NCI-H69 (cell line): ENCODE measurements at places on chromosomes 13 and 19.
A peak's percentile ranks its signal among the peaks of the same experiment; 100 is the strongest.

- peak; percentile 31 for DNase-seq
These were observed 42.5 kb downstream of the RASA3 start for GRCh38 chr13:114089751-114090400.

- DNase-seq, result peak; percentile 94
These were observed 1541.0 kb downstream of the SLITRK5 start for GRCh38 chr13:89212186-89212585.

- peak; percentile 69 for DNase-seq
These were observed 94.5 kb downstream of the LIG4 start for GRCh38 chr13:108120856-108121255.

DNA sequence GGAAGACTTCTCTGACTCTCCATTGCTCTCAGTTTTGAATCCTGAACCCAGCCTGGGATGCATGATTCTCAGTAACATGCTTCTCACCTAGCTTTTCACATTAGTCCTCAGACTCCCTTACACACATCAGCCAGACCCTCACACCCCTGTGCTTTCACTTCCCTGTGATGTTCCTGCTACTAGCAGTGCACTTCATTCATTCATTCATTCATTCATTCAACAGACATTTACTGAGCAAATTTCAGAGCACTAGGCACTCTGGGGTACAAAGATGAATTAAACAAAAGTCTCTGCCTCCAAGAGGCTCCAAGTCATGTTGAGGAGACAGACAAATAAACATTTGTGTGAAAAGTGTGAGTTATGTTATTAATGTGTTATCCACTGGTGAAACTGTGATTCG is 145.2 kb downstream of the RXFP2 start:
- no peak for DNase-seq

- peak; percentile 63 for DNase-seq
These were observed 20.6 kb upstream of the USP29 start for GRCh38 chr19:57099199-57099661.

DNA sequence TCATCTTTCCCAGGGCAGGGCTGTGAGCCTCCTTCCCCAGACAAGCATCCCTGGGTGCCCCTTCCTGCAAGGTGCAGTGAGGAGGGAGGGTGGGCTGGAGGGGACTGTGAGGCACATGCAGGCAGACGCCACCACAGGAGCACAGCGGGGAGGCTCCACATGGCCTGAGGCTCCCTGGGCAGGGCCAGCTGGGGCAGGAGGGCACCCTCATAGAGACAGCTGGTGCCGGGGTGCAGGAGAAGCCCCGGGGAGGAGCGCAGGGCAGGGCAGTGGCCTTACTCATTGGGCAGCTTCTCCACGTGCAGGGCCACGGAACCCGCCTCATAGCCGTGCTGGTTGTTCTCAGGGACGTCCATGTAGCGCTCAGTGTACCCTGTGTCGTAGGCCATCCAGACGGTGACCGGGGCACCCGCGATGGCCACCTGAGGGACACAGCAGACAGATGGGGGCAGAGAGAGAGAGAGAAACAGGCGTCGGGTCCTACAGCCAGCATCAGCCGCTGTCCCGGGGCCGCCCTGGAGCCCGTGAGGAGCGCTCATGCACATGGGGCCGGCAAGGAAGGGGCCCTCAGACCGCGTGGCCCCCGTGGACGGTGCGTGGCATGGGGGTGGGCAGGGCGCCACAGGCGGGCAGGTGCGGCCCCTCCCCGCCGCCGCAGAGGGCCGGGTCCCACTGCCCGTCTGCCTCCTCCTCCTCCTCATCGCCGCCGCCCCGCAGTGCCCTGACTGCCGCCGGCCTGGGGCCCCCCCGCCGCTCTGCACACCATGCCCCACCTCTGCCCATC is 12.5 kb upstream of the MYDGF start:
- DNase-seq, result no peak

- no peak for DNase-seq
These were observed 8.3 kb downstream of the MAMSTR start for GRCh38 chr19:48711106-48711662.

GRCh38 chr13:43150369-43151207 is 127.2 kb downstream of the DNAJC15 start:
- peak; percentile 74 for DNase-seq

DNA sequence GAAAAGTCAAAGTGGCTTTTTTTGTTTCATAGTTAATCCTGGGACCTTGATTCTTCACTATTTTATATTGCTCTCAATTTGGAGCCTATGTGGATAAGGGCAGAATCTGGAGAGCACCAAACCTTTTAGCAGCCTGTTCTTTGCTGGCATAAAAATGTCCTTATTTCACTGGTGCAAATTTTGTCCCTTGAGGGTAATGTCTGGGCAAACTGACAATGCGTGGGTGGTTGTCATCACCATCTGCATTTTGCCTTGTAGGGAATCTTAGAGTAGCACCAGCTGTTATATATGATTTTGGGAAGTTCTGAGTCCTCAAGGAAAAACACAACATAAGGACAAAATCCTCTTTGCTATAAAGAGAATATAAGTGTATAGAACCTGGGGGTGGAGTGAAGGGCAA is 336.9 kb upstream of the HTR2A start:
- DNase-seq, result no peak

- peak; percentile 85 for DNase-seq
These were observed 5.9 kb downstream of the BORCS8 start for GRCh38 chr19:19185853-19186740.

GRCh38 chr19:6482343-6482686 is 728 bp upstream of the DENND1C start:
- no peak for DNase-seq

- no peak for DNase-seq
These were observed 927 bp downstream of the LPAR6 start for GRCh38 chr13:48411841-48412531.
